ENCODE measurements at places on chromosomes 2 and 18.

- no peak for DNase-seq
Observed at GRCh38 chr2:196066291-196067087, 2.1 kb downstream of the DNAH7 start.

- no peak for DNase-seq
Observed at GRCh38 chr2:219772697-219773096, 145.3 kb downstream of the SLC4A3 start.

DNA sequence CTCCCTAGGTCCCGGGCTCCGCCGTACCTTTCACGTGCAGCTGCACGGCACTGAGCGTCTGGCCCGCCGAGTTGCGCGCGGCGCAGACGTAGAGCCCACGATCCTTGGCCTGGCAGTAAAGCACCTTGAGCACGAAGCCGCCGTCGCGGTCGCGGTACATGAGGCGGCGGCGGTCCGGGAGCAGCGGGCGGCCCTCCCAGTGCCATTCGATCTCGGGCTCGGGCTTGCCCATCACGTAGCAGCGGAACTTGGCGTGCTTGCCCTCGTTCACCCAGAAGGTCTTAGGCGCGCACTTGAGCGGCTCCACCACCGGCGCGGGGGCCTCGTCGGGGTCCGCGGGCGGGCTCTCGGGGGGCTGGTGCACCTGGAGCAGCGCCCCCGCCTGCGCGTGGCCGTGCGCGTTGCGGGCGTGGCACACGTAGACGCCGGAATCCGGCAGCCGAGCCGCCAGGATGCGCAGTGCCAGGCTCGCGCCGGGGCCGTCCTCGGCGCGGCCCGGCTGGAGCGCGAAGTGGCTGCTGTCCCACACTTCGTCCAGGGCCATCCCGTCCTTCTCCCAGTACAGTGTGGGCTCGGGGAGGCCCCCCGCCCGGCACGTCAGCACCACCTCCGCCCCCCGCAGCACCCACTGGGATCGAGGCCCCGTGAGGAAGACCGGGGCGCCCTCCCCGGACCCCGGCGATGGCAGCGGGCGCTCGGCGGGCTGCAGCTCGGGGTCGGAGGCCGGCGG lies 980 bp downstream of the OBSL1 start:
- DNase-seq = no peak

GRCh38 chr18:3720818-3721545 lies 271.0 kb downstream of the TGIF1 start:
- DNase-seq = no peak

DNA sequence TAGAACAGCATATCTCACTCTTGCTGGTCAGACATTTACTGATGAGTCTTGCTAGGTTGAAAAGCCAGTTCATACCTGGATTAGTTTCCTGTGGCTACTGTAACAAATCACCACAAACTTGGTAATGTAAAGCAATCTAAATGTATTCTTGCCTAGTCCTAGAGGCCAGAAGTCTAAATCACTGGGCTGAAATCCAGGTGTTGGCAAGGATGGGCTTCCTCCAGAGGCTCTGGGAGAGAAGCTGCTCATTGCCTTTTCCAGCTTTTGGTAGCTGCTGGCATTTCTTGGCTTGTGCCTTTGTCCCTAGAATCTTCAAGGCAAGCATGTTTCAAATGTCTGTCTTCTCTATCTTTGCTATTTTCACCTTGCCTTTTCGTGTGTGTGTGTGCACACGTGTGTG lies 62.3 kb upstream of the MAP4K3 start:
- DNase-seq = no peak

DNA sequence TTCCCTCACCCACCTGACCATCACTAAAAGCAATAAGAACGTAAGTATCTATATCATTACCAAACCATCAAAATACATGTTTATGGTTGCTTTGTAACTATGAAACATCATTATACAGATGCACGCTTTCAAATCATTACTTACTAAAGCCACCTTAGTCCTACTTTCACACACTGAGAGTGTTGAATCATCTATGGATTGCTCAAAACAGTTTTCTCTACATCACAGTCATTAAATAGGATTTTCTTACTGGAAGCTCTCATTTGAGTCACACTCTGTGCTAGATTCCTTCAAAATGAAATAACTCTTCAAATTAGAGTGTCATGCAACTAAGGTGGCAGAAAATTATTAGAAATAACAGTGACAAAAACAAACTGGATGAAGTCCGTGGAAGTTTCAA lies 878.4 kb downstream of the CPS1 start:
- DNase-seq = no peak

DNA sequence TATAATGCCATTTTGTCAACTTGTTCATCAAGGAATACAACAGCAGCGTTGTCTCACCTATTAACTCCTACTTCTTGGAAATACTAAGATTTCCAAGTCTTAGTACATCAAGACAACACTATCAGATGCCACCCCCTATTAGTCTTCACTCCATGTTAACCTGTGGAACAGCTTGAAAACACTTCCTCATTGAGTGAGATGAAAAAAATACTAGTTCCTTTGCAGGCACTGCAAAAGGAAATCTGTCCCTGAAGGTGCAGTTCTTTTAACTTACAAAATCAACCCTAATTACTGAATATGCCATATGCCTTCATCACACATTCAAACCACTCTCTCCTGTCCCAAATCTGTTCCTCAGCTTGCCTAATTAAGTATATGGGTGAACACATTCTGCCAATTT lies 4.0 kb downstream of the CWC22 start:
- no peak for DNase-seq

DNA sequence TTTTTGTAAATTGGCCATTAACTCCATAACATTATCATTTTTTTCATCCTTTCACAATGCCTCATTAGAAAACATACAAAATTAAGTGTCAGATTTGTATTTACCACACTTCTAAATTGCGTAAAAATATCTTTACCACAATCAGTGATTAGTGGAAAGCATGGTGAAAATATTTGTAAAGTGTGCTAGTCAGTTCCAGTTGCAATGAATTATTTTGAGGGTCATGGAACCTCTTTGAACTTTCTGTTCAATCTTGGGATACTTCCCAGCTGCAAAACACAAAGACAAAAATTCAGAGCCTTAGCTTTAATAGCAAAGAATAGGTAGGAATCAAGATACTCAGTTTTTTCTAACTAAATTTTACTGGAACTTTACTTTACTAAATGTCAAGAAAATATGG lies 4.0 kb upstream of the COL3A1 start:
- no peak for DNase-seq

DNA sequence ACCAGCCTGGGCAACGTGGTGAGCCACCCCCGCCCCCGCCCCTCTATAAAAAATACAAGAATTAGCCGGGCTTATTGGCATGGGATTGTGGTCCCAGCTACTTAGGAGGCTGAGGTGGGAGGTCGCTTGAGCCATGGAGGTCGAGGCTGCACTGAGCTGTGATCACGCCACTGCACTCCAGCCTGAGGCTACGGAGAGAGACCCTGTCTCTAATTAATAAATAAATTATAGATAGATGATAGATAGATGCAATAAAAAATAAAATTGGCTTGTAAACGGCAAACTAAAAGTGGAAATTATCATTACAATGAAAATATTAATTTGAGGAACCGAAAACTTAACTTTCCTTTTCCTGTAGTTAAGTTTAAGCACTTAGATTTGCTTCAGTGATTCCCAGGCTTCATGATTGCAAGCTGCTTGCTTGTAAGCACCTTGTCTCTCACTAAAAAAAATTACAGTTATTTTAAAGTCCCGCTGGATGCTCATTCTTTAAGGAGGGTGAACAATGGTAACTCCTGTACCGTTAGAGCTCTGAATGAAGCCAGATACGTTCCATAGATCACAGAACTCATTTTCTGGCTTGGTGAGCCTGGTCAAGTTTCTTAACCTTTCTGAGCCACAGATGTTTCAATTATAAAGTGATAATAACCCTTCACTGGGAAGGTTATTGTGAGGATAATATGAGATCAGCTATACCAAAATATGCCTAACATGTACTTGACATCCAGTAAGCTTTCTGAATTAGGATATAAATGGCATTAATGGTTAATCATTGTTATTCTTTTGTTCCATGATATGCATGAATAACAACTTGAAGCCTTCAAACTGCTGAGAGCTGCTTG lies 9.3 kb upstream of the NARS1 start:
- DNase-seq = no peak

DNA sequence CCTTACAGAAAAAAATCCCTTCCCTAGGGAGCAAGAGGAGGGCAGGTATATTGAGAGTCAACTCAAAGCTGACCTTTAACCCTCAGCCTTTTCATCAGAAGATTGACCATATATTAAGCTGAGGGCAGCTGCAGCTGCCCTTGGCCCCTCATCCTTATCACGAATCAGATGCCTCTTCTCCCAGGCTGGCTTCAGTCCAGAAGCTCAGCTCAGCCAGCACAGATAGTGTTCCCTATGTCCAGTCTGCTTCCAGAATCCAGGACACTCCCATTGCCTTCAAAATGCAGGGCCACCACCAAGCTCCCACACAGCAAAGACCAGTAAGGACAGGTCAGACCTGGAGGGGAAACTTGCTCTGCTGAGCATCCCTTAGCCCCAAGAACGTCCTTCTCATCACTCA lies 146.1 kb downstream of the BCL11A start:
- no peak for DNase-seq

GRCh38 chr2:20128506-20129330 lies 77.3 kb upstream of the LAPTM4A start:
- DNase-seq = no peak

DNA sequence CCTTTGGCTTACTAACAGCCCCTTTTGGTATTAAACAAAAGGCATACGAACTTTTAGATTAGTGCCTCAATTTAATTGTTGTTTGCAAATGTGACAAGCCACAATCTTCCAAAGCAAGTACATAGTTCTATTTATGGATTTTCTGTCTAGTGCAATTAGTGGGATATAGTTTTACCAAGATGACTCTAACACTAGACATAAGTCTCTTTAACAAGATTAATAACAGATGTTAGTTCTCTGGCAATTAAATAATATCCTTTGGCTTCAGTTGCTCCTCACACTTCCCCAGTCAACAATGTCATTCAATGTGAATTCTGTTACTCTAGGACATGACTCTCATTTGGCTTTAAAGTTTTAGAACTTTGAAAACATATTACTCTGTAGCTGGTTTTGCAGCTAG lies 16.7 kb upstream of the MC4R start:
- DNase-seq = no peak

DNA sequence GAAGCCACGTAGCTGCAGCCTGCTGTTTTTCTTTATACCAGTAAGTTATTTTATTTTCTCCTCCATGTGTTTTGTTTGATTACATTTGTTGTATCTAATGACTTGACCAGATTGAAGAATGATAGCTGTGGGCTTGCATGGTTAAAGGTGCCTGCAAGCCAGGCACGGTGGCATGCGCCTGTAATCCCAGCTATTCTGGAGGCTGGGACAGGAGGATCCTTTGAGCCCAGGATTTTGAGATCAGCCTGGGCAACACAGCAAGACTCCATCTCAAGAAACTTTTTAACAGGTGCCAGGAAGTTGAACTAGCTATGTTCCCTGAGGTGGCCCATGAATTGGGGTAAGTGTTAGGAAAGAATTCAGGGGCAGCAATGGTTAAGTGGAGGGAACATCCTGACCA lies 179.4 kb downstream of the IRS1 start:
- no peak for DNase-seq

GRCh38 chr2:102736410-102737409 lies 25.1 kb upstream of the TMEM182 start:
- DNase-seq = peak; percentile 89

DNA sequence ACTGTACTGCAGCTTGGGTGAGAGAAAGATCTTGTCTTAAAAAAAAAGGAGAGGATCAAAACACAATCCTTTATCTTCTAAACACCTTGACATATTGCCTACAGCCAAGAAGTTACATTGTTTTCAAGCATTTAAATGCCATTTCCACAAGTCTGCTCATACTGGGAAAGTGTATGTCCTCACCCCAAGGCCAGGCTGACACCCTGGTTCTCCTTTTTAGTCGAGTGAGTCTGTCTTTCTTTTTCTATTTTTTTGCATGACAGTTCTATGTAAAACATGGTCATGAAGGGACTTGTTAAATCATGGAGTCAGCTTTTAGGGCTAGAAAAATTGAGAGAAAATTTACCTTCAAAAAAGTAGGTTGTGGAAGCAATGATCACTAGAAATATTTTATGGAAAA lies 233.3 kb downstream of the FAM210A start:
- DNase-seq = no peak

DNA sequence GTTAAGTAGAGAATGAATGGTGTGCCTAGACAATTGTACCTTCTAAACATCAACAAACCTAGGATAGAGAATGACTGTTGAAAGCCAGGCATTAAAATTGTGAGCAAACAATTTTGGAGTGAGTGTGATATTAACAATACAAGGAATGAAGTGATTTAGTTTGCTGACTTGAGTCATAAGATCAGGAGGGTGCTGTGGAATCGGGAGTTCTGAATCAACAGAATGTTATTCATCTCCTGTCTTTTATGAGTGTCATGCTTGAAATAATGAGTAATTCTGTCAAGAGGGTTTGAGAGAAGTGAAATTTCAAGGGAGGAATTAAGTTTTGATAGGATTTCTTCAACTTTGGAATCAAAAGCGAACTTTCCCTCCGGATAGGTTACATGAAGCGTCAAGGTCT lies 214.4 kb upstream of the DSEL start:
- no peak for DNase-seq

- no peak for DNase-seq
Observed at GRCh38 chr18:58842978-58843687, 21.5 kb upstream of the ZNF532 start.

DNA sequence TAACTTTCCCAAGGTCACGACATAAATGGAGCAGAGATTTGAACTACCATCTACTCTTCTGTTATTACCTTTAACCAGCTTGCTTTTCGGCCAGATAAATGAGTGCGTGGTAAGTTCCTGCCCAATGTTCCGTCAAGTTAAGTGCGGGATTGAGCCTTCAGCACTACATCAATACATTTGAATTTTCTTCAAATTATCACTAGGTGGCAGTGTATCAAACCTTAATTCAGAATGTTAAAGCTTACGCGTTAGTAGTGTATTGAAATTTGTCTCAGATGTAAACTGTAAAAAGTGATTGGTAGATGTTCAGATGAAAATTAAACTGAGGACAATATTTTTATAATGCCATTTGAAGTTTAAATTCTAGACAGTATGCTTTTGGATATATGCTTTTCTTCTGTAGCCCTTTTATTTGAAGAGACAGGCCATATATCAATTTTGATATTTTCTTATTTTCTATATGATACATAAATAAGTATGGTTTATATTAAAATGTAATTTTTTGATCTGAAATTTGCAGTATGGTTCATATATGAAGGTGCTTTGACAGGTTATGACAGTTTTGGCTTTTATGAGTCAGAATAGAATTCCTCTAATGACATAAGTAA lies 681.3 kb downstream of the ADCYAP1 start:
- DNase-seq = no peak

- DNase-seq = no peak
Observed at GRCh38 chr2:97935719-97936161, 60.0 kb downstream of the TMEM131 start.

GRCh38 chr18:31498574-31499524 lies 872 bp downstream of the DSG2 start:
- no peak for DNase-seq

- DNase-seq = no peak
Observed at GRCh38 chr2:173090276-173090877, 14.7 kb downstream of the MAP3K20 start.

GRCh38 chr2:57760381-57760801 lies 286.2 kb upstream of the VRK2 start:
- DNase-seq = no peak

All from activated naive CD4-positive, alpha-beta T cell treated with Interleukin-2 at 50 U/mL for 16 hours (primary cell).